ENCODE measurements at places on chromosomes 16 and 17.

GRCh38 chr16:3819175-3819527 is 61.4 kb downstream of the CREBBP start:
- no peak for DNase-seq

- no peak for DNase-seq
These were observed 32.9 kb upstream of the IL17C start for GRCh38 chr16:88605186-88606147.

DNA sequence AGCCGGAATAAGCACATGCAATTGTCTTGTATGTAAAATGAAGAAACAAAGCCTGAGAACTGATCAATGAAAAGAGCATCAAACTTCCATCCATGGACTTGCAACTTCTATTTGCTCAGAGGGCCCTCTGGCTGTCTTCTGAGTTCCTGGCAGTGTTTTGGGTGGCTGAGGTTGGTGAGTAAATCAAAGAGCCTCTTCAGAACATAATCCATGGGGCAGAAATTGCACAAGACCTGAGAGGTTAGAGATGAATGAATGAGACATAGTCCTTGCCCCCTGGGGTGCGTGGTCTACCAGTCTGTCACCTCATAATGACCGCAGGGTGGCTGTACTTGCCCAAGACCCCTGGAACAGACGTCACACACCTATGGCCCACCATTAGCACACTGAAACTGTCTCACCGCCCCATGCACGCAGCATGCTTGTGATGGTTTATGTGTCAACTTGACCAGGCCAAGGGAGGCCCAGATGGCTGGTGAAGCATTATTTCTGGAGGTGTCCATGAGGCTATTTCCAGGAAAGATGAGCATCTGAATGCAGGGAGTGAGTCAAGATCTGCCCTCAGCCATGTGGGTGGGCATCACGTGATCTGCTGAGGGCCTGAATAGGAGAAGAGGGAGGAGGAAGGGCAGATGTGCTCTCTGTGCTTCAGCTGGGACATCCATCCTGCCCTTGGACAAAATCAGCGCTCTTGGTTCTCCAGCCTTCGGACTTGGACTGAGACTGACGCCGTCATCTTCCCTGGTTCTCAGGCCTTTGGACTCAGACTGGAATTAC is 8.3 kb downstream of the PIK3R6 start:
- DNase-seq: no peak

DNA sequence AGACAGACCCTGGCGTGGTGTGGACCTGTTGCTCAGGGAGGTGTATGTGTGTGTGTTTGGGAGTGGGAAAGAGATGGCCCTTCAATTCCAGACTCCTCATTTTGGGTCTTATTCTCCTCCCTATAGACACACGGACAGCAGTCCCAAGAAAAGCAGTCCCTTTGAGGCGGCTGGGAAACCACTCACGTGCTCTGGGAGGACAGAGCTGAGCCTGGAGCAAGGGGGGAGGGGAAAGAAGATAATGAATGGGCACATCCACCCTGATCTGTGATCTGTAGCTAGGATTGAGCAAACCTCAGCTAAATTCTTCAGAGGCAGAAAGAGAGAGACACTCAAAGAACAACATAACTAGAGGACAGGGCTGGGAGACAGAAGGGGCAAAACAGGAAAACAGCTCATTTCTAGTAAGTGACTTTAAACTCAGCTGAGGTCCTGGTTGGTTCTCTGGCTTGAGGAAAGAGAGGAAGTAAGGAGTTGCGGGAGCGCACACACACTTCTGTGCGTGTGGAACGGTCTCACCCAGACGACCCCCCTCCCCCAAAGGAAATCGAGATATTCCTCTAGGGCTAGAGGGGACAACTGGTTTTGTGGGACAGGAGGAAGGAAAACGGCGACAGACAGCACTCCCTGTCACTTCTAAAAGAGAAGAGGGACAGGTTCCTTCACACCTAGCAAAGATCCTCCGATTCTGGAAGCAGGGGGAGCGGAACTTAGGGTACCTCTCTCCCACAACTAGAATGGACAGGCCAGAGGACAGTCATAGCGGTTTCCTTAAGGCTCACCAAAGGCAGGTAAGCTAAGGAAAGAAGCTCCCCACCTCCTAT is 658 bp downstream of the RAB5C start:
- no peak for DNase-seq

DNA sequence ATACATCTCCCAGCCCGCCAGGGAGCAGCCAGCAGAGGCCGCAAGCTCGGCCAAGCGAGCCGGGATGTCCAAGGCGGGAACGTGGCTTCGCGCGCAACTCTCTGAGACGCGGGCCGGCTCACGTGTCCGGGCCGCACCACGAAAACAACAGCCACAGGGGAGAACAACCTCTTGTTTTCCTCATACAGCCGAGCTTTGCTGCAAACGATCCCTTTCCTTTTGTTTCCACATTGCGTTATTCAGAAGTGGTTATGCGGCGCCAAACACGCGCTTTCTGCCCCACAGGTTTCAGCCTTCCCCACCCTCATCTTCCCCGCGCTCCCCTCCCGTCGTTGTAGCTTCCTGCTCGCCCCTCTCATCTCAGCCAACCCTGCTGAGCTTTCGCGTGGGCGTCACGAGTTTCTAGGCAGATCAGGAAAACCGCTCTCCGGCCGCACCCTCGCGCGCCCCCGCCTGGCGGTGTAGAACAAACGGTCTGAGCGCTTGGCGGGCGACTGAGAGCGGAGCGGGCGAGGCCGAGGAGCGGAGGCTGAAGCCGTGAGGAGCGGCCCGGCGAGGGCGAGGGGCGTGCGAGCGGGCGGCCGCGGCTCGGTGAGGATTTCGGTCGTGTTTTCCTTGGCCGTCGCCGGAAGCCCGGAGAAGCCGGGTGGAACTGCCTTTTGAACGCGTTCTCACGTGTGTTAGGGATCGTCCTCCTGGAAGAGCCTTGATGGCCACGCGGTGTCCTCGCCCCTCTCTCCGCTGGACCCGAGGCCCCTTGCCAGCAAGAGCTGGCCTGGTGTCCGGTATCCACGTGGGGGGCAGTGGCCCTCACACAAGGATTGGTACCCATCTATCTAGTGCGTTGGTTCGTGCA is 6.6 kb upstream of the SMARCD2 start:
- DNase-seq: no peak

- DNase-seq: no peak
These were observed 25.3 kb downstream of the TRPV3 start for GRCh38 chr17:3532106-3532858.
